ENCODE measurements at places on chromosomes 3 and 15.

GRCh38 chr15:29535952-29536351, 266.3 kb upstream of the NSMCE3 start:
- no peak for DNase-seq

- DNase-seq, result no peak
Observed at GRCh38 chr15:32716915-32717425, 834 bp upstream of the GREM1 start.

GRCh38 chr3:58041826-58042324, 33.7 kb downstream of the FLNB start:
- no peak for DNase-seq

DNA sequence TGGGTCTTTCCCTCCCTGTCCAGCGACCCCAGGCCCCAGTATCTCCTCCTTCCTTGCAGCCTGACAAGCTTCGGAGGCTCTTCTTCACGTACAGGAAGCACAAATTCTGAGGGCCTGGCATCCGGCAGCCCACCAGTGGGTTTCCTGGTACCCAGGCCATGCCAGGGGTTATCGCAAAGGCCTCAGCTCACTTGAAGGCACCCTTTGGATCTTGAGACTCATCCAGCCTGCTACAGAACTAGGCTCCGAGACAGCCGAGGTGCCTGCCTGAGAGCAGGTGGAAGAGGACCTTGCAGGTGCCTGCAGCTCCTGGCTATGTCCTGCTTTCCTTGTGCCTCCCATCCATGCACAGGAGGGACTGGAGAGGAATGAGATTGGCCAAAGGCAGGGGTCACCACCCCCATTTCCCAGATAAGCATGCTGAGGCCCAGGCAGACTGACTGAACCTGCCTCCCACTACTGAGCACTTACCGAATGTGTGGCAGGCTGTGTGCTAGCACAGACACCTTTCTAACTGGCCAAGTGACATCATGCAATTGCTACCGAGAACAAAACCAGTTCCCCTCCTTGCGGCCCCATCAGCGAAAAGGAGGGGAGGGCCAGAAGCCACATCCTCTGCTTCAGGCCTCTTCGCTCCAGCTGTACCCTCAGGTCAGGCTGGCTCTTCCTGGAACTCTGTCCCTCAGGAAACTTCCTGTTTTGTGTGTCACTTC, 11.2 kb downstream of the SH2D7 start:
- DNase-seq, result peak; percentile 26

DNA sequence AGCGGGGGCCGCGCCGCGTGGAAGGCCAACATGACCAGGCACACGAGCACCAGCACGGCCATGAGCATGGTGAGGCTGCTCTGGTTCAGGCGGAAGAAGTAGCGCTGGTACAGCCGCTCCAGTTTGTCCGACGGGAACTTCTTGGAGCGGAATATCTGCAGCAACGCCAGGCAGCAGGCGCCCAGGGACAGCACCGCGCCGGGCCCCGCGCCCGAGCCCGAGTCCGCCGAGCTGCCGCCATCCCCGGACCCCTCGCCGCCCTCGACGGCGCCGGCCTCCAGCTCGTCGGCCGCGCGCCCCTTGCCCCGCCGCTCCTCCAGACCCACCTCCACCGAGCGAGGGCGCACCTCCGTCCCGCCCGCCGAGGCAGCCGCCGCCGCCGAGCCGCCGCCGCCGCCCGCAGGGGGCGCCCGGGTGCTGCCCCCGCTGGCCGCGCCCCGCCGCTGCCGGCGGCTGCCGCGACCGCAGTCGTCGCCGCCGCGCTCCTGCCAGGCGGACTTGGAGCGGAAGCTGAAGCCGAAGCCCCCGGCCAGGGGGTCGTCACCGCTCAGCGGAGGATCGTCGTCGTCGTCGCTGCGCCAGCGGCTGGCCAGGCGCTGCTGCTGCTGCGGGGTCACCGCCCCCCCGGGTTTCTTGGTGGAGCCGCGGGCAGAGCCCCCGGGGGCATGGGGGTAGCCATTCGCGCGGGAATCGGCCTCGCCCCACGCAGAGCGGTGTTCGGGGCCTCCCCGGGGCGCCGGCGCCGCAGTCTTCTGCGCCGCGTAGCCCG, 957 bp downstream of the ADCY5 start:
- no peak for DNase-seq

GRCh38 chr3:36403661-36404060, 23.4 kb downstream of the STAC start:
- no peak for DNase-seq

DNA sequence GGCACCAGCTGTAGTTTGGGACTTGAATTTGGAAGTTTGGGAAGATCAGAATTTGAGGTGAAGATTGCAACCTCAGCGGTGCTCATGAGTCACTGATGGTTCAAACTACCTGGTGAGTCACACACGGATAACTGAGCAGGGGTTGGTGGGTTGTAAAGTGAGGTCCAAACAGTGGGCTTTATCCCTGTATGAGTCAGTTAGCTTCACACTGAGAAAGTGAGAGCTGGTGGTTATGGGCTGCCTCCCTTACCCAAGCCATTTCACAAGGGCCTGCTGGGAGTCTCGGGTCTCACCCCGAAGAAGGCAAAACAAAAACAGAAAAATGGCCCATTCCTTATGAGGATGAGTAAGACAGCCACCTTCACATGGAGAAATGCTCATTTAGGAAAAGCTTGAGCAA, 77.0 kb downstream of the ITGA11 start:
- no peak for DNase-seq

DNA sequence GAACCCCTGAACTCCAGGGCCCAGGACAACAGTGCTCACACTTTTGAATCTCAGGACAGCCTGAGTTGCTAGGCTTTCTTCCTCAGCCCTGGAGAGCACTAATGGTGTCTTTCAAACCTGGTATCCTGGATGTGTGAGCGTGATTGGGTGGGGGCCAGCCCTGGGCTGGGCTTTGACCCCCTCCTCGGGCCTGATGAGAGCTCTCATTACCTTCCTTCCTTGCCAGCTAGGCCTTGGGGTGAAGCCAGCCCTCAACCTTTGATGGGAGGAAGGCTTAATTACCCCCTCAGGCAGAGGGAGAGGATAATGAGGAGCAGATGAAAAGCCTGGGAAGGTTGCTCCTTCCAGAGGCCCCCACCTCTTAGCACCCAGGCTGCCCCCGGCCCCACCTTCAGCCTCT, 31.1 kb upstream of the INSYN1 start:
- no peak for DNase-seq

DNA sequence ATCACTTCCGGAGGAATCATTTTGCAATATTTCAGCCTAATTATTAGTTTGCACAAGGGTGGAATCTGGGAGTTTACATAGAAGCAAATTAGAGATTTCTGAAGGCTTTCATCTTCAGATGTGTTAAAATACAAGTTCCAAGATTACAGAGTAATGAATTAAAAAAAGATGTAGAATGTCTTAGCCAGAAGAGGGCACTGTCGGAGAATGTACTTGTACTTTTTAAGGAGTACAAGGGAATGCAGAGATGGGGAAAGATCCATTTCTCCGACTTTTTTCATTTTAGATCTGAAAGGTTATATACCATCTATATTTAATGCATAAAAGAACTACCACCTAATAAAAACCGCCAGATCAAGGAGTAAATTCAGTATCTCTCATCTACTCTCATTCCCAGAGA, 43.1 kb upstream of the WDR5B start:
- no peak for DNase-seq

DNA sequence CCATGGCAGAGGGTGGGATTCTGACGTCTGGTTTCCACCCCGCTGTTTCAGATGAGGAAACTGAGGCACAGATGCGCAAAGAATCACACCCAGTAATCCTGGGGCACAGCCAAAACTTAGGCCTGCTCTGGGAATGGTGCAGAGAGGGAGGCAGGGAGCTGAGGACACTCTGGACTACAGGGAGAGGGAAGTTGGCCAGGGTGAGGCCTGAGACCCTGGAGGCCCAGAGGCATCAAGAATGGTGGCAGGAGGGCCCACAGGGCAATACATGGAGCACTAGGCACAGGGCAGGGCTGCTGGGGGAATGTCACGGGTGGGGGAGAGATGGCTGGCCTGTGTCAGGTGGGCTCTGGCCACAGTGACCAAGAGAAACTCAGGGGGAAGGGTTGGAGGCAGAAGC, 63.6 kb downstream of the TLE3 start:
- no peak for DNase-seq

DNA sequence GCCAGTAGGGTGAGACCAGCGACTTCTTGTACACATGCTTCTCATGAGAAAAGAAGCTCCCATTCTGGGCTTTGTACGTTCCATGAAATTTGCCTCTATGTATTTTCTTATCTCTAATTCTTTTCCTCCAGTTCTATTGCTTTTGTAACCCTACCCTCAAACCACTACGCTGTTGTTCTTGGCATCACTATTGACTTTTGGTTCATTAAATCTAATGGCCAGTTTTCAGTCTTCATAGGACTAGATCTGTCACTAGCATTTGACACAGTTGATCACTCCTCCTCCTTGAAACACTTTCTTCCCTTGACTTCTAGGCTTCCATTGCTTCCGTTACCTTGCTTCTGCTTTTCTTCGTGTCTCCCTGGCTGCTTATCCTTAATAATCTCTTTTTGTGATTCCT, 121.7 kb upstream of the GOLGA6L4 start:
- no peak for DNase-seq

DNA sequence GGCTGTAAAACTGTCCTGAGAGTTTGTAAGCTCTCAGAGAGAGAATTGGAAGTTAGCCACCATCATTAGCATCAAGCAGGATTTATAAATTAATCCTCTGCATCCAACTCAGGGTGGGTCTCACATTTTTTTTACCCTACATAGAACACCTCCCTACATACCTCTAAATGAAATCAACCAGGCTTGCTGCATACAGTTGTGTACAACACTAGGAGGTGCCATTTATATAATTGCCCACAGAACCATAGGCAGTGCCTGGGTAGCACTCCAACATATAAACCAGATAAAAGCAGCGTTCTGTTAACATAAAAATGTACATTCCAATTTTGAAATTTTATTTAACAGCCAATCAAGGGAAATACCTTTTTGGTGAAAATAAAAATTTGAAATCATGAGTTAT, 48.2 kb upstream of the SELENOK start:
- no peak for DNase-seq

GRCh38 chr3:141372656-141373055, 4.4 kb downstream of the ZBTB38 start:
- DNase-seq, result no peak

DNA sequence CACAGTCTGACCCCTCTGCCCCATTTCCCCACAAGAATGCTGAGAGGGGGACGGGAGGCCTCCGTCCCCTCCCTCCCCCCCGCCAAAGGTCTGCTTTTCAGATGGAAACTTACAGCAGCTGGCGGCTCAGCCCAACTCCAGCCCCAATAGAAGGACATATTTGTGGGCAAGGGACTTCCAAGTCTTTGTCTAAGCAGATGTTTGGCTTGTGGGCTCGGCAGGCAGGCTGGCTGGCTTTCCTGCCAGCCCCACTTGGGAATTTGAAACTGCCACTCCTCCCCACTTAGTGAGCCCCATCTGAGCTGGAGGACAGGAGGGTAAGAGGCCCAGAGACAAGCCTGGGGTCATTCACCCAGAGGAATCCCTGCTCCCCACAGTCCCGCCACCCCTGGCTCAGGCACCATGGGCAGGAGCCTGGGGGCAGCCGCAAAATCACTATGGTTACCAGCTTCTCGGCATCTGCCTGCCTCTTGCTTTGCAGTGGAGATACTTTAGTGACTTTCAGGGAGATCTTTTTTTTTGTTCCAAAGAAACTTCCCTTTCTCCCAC, 53.6 kb downstream of the LMCD1 start:
- no peak for DNase-seq

GRCh38 chr3:44883999-44884431, 9.6 kb downstream of the TGM4 start:
- no peak for DNase-seq

DNA sequence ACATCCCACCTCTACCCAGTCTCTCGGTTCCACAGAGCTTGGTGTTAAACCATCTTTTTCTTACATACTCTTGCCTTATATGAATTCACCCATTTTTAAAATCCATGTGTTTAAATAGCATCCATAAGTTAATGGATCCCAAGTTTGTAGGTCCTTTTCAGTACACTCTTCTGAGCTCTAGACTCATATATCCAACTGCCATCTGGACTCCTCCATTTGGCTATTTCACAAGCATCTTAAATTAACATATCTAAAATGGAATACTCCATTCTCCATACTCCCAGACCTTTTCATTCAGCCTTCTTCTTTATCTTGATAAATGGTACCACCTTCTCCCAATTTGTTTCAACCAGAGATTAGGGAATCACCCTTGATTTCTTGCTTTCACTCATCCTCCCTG, 113.4 kb downstream of the CHST2 start:
- no peak for DNase-seq

- no peak for DNase-seq
Observed at GRCh38 chr3:106825962-106826605, 551.2 kb upstream of the CCDC54 start.

DNA sequence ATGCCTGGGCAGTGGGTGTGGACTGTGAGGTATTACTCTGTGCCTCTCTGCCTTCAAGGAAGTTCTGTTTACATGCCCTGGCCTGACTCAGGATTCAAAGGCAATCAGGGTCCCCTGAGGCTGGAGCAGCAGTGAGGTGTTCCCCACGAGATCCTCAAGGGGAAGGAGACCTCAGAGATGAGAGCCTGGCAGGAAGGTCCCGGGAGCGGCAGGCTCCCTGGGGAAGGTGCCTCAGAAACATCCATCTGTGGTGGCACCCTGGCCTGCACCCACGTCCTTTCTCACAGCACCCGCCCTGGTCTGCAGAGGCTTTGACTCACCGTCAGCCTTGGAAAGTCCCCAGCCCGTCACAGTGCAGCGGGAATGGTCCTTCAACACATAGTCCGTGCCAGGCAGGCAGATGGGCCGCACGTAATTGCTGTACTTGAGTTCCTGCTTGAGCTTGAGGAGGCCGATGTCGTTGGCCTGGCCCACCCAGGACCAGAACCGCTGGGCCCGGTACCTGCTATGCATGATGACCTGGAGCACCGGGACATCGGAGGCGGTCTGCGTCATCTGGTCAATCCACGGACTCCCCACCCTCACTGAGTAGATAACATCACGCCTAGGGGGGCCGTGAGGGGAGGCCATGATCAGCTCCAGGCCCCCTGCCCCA, 3.6 kb downstream of the PRSS50 start:
- DNase-seq, result no peak

GRCh38 chr15:101501703-101502373, 12.3 kb upstream of the PCSK6 start:
- peak; percentile 5 for DNase-seq

- DNase-seq, result no peak
Observed at GRCh38 chr3:31290046-31290445, 242.7 kb upstream of the STT3B start.

- DNase-seq, result no peak
Observed at GRCh38 chr3:104604326-104605010, 762.2 kb upstream of the ALCAM start.

- DNase-seq, result no peak
Observed at GRCh38 chr3:78839693-78840092, 928.1 kb downstream of the ROBO1 start.

All from stimulated activated CD8-positive, alpha-beta memory T cell treated with anti-CD3 and anti-CD28 coated beads, Interleukin-7, amount 100 ng/mL, for 1 hour (primary cell).